Mesothelial cell of epicardium (in vitro differentiated cells): ENCODE measurements at places on chromosomes 6 and 20. TPM values are rescaled to one million over a fixed set of nuclear protein-coding genes. Genes with fewer than 3 reads are reported as not detected.

The LAMA2 gene
- 56.8 to 70.0 TPM (median 63.2 TPM) in 3 replicates for total RNA-seq

The SUMO4 gene
- total RNA-seq = 3.4 to 4.2 TPM (median 3.9 TPM) in 3 replicates

The ZNF311 gene
- total RNA-seq = 2.1 to 2.6 TPM (median 2.3 TPM) in 3 replicates

DNA sequence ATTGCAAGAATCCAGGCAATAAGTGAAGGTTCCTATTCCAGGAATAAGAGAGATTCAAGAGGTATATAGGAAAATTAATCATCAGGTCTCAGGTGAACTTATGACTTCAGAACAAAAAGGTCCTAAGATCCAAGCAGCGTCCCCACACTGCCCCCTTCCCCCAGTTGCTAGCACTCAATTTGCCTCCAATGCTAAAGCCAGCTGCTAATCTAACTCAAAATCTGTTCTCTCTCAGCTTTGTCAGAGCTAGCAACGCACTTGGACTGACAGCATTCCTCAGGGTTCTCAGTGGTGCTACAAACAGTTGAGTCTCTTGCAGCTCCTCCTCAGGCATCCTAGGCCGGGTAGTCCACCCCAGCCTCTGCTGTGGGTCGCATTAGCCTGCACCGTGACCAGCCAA, 148.3 kb downstream of the RFX6 start:
- DNase-seq = no peak

GRCh38 chr6:140872885-140873284, 1259.8 kb upstream of the GJE1 start:
- no peak for DNase-seq

The USP49 gene
- total RNA-seq = 12.0 to 13.8 TPM (median 12.1 TPM) in 3 replicates

DNA sequence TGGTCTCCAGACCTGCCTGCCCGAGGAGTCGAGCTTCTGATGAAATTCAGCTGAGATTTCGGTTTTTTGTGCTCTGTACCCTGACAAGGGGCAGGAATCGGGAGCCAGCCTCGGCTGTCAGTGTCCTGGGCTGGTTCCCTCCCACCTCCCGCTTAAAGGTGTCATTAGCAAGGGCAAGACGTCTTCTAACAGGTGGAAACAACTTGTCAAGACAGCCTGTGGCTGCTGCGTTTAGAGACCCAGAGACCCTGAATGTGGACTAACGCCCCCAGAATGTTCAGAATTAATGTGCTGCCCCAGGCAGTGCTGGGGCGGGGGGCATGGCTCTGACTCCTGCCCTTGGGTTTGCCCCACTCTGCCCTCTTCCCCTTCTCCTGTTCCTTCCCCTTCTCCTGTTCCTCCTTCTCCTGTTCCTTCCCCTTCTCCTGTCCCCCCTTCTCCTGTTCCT, 69.7 kb downstream of the PHACTR3 start:
- DNase-seq = no peak

- no peak for DNase-seq
These were observed 618.6 kb downstream of the EPM2A start for GRCh38 chr6:145116591-145117178.

The COL9A3 gene
- 573 to 576 TPM (median 576 TPM) in 3 replicates for total RNA-seq

The ZNF165 gene
- total RNA-seq = 3.7 to 4.6 TPM (median 4.0 TPM) in 3 replicates

The C6orf52 gene
- 3.1 to 4.6 TPM (median 3.8 TPM) in 3 replicates for total RNA-seq

GRCh38 chr6:33850869-33851541, 47.2 kb upstream of the MLN start:
- no peak for DNase-seq
